ENCODE measurements at places on chromosomes 12 and 14.

GRCh38 chr14:29896354-29896821 is 31.3 kb downstream of the PRKD1 start:
- DNase-seq: peak; percentile 15

GRCh38 chr14:38828183-38828827 is 274.7 kb downstream of the SEC23A start:
- DNase-seq: no peak

DNA sequence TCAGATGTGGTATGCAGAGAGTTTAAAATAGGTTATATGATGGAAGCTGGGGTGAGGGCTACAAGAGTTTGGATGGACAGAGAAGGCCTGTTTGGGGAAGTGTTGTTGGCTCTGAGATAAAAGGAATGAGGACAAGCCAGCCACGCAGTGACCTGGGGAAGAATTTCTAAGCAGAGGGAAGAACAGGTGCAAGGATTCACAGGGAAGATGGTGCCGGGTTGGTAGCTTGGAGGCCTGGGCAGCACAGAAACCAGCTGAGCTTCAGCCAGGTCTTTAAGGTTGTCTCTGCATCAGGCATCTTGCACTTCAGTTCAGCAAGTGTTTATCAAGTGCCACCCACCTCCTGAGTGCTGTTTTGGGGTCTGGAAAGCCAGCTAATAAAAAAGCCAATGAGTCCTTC is 1163.7 kb downstream of the AACS start:
- no peak for DNase-seq

DNA sequence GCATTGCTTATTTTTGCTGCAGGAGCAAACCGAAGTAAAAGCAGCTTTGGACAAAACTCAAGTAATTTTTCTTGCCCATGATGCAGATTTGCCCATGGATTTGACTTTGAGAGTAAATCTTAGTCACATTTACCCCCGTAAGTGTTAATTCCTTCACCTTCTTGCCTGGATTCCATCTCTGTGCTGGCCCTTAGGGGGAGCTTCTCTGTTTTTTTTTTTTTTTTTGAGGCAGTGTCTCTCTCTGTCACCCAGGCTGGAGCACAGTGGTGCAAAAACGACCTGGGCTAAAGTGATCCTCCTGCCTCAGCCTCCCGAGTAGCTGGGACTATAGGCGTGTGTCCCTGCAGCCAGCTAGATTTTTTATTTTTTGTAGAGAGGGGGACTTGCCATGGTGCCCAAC is 210.2 kb downstream of the FUT8 start:
- no peak for DNase-seq

GRCh38 chr12:116426391-116427136 is 132.6 kb upstream of the MAP1LC3B2 start:
- DNase-seq: no peak

- DNase-seq: no peak
These were observed 19.8 kb downstream of the RPGRIP1 start for GRCh38 chr14:21299562-21300130.

DNA sequence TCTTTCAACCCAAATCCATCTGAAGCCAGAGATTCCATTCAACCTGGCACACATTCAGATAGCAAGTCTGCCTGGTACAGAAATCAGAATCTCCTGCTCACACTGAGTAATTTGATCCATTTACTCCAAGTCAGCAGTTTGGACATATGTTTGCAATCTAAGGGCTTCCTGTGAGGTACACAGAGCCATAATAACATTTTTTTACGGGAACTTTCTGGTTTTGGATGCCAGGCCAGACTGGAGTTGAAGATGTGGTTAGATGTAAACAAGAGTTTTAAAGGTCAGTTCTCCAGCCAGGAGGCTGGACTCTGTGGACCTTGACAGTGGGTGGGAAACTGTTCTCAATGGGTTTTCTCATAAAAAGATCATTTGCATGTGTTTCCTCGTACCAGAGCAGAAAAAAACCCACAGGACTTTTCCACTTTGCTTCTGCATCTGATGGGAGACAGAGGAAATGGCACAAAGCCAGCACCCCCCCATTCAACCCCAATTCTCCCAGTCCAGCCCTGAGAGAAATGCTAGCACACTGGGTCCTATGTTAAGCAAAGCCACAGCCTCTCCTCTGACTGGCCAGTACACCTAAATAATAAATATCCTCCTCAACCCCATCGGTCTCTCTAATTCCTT is 17.7 kb upstream of the TSPAN11 start:
- DNase-seq: no peak

DNA sequence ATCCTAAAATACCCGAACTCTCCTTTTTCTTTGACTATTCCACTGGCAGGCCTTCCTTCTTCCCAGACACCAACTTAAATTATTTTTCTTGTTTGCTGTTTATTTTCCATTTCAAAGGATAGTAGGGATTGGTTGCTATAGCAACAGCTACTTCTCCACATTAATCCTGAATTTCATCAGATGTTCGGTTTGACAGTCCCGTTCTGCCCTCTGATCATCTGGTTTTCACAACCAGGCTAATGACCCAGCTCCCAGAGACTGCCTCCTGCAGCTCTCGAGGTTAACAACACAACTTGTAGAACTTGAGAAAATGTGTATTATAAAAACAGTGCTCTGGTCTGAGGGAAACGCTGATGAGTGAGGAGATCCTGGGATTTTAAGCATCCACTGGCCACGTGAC is 45.5 kb downstream of the NUAK1 start:
- no peak for DNase-seq

- DNase-seq: no peak
These were observed 1.6 kb downstream of the ERC1 start for GRCh38 chr12:992647-993046.

- DNase-seq: no peak
These were observed 23.7 kb upstream of the UBC start for GRCh38 chr12:124938108-124938507.

GRCh38 chr14:42214981-42215491 is 608.4 kb downstream of the LRFN5 start:
- DNase-seq: no peak

Measured in NCI-H1930 (cell line).